ENCODE measurements at places on chromosomes 6 and 20. TPM values are rescaled to one million over a fixed set of nuclear protein-coding genes. Genes with fewer than 3 reads are reported as not detected.

Gene FHL5
- total RNA-seq, result 4.5 TPM

- DNase-seq, result no peak
These were observed 82.0 kb downstream of the SERAC1 start for GRCh38 chr6:158086054-158086503.

DNA sequence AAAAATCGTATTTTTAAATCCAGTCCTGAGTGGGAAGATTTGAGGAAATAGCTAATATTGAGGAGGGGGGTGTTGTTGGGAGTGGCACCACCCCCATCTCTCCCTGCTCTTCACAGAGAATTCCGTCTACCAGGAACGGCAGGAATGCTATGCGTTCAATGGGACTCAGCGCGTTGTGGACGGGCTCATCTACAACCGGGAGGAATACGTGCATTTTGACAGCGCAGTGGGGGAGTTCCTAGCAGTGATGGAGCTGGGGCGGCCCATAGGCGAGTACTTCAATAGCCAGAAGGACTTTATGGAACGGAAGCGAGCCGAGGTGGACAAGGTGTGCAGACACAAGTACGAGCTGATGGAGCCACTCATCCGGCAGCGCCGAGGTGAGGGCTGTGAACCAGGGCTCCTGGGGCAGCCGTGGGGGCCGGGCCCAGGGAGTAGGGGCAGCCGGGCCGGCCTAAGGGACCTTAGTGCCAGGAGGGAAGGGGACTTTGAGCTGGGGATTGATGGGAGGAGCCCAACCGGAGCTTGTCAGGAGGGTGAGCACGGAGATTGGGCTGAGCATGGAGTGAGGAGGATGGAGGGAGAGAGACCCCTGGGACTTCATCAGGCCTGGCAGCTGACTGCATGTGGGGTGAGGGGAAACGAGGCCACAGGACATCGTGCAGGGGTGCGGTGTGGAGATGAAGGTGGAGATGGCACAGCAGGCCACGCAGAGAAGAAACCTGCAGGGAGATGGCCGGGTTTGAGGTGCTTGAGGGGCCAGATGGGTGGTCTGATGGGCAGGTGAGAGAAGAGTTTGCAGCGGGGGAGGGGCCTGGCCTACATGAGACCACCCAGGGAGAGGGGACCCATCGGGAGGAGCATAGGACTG, 41.3 kb downstream of the HLA-DPB1 start:
- DNase-seq, result no peak

DNA sequence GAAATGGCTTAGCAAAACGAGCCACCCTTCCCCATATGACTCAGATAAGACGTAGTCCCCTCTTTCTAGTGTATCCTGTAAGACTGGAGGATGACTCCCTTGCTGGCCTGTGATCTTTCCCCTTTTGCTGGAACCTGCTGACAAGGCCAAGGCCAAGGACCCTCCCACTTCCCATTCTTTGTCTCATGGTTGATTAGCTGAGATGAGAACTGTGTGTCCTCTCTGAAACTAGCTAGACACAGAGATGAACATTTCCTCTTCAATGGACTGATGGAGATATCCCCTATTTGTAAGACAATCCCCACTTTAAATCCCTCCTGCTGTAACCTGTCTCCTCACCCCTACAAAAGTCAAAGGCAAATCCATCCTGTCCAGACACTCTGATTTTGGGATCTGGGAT, 33.4 kb upstream of the SCRT2 start:
- no peak for DNase-seq

- DNase-seq, result no peak
These were observed 3.4 kb downstream of the SNX5 start for GRCh38 chr20:17965042-17965697.

- no peak for DNase-seq
These were observed 1.7 kb downstream of the POPDC3 start for GRCh38 chr6:105178110-105178509.

Gene MLN
- total RNA-seq, result not detected

Gene SLC17A3
- not detected for total RNA-seq

Gene SOX18
- 0.34 TPM for total RNA-seq

Gene C6orf141
- total RNA-seq, result 6.5 TPM

DNA sequence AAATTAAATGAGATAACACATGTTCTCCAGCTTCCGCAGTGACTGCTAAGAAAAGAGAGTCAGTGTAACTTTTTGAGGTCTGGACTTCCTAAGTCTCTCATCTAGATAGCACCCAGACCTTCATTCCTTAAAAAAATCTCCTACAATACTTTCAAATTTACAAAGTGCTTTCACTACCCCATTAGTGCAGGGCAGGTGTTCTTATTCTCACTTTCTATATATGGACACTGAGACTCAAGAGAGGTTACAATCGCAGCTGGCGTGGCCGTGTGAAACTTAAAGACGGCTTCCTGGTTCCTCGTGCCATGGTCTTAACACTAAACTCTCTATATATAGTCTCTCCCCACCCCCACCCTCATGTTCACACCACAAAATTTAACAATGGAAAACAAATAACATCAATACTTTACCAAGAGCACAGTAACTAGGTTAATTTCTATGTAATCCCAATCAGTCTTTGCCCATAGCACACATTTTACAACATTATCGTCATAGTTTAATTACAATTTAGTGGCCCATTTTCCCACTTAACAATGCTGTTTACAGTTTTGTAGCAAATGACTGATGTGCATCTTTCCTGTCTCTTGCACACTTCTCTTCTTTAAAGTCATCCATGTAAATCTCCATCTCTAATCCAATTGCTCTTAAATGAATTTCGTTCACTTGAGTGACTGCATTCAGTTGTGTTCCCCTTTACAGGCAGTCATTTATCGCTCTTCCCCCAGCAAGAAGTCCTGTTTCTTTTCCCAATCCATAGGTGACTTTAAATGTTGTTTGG, 78.8 kb upstream of the ARID1B start:
- no peak for DNase-seq

- no peak for DNase-seq
These were observed 50.1 kb downstream of the FOXC1 start for GRCh38 chr6:1659816-1660215.

DNA sequence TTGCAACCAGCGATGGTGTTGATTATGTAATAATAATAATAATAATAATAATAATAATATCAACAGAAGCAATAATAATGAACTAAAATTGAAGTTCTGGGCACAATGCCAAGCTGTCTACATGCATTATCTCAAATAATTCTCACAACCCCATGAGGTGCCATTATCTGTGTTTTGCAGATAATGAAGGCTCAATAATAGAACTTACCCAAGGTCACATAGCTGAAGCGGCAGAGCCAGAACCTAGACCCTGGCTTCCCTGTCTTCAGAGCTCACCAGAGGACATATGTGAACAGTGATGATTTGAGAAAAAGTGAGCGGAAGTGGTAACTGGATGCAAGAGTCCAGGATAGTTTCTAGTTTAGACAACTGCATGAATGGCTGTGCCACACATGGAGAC, 91.0 kb downstream of the HIVEP1 start:
- no peak for DNase-seq

Gene FRS3
- total RNA-seq, result 6.8 TPM

Gene DDAH2
- total RNA-seq, result 143 TPM

DNA sequence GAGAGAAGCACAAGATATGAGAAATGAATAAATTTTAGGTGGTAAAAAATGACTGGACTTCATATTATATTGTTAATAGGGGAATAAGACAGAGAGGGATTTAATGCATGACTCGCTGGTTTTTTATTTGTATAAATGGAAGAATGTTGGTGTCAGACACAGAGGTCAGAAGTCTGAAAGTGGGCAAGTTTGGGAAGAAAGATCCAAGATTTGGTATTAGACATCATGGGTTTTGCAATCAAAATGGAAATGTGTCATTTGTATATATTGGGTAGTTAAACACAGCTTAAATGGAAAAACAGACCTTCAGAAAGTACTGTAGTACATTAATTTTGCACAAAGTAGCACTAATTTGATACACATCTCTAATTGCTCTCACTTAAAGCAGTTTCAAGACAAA, 96.2 kb downstream of the EYA4 start:
- no peak for DNase-seq

DNA sequence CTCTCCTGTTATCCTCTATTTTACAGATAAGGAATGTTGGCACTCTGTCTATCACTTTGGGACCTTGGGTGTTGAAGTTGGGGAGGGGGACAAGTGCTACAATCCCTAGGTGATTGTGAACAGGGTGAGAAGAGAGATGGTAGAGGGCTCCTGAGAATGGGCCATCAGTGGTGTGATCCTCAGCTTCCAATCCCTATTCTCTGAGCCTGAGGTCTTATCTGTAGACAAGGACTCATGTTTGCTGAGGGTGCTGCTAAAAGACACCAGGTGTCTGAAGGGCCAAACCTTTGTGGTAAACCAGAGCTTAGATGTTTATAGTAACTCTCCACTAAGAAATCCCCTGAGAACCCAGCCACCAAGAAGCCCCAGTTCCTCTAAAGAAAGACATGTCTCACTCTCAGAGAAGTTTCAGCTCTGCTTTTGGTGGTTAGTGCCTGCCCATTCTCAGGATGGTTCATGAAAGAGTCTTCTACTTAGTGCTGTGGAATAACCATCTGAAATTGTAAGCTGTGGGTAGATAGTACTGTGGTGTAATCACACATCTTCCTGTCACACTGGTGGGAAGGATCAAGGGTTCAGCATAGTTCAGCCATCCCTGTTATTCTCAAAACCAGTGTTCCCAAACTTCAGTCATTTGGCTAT, 58.2 kb upstream of the IL20RA start:
- DNase-seq, result no peak

GRCh38 chr6:4511641-4512020, 264.6 kb upstream of the CDYL start:
- no peak for DNase-seq

DNA sequence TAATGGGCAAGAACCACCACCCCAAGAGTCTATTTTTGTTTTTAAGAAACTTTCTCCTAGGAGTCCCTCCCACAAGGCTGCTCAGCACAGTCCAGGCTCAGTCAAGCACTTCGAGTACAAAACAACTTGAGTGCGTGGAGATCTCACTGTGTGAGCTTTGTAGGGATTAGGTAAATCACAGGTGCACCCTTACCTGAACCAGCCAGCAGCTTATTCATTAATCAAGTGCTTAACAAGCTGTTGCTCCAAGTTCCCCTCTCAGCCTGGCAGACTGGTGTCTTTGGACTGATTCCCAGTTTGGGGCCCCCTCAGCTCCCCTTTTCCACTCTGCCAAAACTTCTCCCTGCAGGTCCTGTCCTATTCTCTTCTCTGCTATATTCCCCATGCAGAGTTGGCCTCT, 133.1 kb downstream of the LY86 start:
- no peak for DNase-seq

DNA sequence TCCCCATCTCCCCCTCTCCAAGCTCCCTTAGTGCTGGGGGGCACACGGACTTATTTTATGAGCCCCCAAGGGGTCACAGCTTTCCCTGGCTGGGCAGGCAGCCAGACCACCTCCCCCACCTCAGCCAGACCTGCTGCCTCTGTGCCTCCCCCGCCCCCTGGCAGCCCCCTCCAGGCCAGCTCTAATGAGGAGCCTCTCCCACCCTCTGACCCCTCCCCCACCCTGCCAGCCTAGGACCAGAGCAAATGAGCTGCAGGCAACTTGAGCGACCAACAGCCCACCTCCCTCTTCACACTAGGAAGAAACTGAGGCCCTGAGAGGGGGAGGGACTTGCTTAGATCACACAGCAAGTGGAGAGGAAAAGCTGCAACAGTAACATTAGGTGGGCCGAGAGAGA, 1.9 kb downstream of the GDF5 start:
- DNase-seq, result no peak

GRCh38 chr20:63494420-63495166, 4.3 kb downstream of the EEF1A2 start:
- no peak for DNase-seq

- no peak for DNase-seq
These were observed 95.6 kb upstream of the SUPT3H start for GRCh38 chr6:45473121-45473993.

Gene EPB41L1
- 42.8 TPM for total RNA-seq

DNA sequence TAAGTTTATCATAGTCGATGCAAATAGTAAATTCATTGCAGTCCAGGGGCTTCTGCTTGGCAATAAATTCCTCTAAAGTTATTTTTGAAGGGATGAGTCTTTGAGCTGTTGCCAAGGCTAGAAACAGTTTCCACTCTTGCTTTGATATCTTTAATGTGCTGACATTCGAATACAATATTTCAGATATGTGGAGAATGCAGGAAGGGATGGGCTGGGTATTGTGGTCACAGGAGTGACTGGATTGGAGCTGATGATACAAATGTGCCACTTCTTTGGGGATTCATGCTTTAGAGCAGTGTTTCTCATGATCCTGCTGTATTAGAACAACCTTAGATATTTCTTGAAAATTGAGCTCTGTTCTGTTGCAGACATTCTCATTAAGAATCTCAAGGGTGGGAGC, 139.0 kb downstream of the PRDM13 start:
- no peak for DNase-seq

- DNase-seq, result no peak
These were observed 87.7 kb downstream of the DLL1 start for GRCh38 chr6:170203212-170203611.

Gene SLC4A11
- 2.5 TPM for total RNA-seq

DNA sequence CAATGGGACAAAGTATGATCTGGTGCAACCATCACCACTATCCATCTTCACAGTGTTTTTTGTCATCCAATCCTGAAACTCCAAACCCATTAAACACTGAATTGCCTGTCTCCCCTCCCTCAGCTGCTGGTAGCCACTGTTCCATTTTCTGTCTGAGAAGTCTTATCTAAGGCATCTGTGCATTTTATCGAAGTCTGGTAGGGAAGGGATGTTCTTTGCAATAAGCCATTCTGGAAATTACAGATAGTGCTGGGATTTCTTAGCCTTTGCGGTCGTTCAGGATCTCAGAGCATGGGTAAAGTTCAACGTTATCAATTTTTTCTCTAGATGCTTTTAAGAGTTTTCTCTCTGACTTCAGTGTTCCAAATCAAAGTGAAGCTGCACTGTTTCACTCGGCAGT, 24.1 kb downstream of the KIF25 start:
- no peak for DNase-seq

Gene BFSP1
- 5.7 TPM for total RNA-seq

DNA sequence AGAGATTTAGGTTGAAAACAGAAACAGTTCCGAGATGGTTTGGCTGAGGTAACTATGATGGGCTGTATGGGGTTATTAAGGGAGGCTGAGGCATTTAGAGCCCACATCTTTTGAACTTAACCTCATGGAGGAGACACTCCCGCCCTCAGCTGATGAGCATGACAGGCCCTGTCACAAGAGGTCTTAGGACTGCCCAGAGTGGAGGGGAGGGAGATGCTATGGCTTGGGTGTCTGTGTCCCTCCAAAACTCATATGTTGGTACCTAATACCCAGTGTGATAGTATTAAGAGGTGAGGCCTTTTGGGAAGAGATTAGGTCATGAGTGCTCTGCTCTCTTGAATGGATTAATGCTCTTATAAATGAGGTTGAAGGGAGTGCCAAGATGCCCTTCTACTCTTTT, 126.6 kb downstream of the CDC5L start:
- DNase-seq, result no peak

- DNase-seq, result no peak
These were observed 105.3 kb downstream of the FOXF2 start for GRCh38 chr6:1494671-1495070.

DNA sequence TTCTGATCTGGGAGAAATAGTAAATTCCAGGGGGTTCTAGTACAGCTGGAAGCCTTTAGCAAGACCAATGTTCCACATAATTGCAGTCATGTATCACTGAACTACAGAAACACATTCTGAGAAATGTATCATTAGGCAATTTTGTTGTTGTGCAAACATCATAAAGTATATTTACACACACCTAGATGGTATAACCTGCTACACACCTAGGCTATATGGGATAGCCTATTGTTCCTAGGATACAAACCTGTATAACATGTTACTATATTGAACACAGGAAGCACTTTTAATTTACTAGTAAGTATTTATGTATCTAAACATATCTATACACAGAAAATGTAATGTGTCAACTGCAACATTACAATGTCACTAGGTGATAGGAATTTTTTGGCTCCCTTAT, 525.9 kb upstream of the NRSN1 start:
- DNase-seq, result no peak

Measured in mesothelial cell of epicardium (in vitro differentiated cells).